Suppressor macrophage (primary cell): ENCODE measurements at places on chromosomes 5 and 9.

DNA sequence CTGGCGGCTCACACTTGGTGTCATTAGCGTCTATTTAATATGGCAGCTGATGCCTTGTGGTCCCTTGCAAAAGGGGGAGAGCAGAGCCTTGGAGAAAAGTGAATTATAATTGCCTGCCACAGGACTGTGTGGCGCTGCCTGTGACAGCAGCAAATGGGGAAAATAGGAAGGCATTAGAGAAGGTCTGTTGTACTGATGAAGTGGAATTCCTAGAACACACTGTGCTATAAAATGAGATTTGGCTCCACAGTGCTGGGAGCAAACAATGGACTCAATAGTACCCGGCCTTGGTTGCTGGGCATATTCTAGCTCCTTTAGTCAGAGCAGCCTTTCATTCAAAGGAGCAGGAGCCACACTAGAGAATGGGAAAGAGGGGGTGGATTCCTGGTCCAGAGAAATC is 21.3 kb downstream of the SEMA6A start:
- no peak for DNase-seq

DNA sequence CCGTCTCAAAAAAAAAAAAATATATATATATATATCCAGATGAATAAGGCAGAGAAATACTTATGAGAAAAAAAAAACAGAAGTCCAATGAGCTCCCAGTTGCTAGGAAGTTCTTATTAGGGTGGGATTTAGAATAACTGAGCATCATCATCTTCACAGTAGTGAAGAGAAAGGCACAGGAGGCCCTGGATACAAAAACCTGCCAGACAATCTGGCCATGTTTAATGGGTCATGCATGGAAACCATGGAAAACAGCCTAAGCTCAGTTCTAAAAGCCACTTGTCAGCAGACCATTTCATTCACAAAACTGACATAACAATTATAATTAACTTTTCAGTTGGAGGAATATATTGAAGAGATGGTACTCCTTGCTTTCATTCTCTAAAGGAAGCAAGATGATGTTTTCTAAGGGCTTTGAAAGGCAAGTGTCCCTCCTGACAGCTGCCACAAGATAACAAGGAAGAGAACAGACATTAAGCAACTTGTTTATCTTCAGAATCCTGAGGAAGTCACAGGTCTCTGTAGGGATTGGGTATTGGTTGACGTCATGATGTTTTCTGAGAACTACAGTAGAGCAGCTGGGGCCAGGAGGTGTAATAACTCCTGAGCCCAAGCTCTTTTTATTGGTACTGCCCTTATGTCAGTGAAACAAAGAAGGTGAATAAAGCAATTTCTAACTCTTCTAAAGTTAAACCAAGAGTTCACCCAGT is 463.1 kb downstream of the DMAC1 start:
- DNase-seq, result no peak

DNA sequence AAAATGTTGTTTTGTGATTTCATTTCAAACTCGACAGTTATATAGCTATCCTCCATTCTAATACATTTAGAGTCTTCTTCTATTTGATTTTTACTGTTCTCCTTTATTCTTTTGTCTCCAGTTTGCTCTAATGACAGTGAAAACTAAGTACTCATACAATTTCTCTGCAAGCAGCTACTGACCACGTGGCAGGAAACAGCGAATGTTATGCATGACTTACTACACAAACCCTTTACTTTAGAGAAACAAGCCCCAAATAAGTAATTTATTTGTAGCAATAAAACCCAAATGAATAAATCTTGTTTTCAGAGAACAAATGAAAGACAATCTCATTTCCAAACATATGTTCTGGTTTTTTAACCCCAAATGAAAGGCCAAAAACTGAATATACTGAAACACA is 41.9 kb downstream of the CDH6 start:
- no peak for DNase-seq

- DNase-seq, result no peak
Observed at GRCh38 chr5:169147534-169147933, 153.4 kb downstream of the SLIT3 start.

DNA sequence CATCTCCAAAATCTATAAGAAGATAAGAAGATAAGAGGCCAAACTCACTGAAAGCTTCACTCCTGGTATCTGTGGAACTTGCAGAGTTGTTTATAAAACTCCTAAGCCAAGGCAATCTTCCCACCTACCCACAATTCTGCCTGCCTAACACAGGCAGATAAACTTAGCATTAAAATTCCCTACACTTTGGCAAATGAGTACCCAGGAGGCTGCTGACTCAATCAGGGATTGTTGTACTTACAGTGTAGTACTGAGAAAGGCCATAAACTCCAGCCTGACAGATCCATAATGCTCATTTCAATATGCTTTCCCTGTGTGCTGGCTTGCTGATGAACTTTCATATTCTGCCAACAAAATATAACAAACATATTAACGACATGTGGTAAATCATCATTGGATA is 725.2 kb downstream of the BRINP1 start:
- no peak for DNase-seq

DNA sequence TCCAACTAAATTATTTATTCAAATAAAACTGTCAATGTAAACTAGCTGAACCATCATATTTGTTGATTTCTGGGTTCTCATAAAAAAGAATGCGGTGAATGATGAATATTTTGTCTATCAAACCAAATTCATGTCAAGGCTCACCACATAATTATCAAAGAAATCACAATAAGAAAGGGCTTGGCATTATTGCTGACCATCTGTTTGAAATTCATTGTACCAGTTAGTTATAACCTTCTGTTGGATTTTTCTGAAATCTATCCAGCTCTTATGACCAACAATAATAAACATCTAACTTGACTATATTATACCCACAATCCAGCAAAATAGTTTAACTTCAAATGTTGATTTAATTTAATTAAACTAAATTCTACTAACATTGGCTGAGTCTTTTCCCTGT is 53.1 kb downstream of the GABRA1 start:
- no peak for DNase-seq

DNA sequence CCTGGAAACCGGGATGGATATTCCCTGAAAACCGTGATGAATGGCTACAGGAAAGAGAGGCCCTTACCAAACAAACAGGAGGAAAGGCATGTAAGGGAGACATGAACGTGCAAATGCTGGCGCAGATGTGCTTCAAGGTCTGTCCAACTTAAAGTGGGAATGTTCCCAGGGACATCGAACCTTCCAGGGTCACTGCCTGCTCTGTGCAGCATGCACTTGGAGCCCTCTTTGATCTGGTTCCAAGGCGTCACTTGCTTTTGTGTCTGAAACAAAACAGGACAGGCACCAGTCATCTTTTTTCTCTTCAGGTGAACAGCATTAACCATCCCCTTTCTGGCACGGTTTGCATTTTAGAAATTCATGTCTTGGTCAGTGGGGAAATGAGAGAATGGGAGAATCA is 479.4 kb downstream of the RASEF start:
- no peak for DNase-seq

DNA sequence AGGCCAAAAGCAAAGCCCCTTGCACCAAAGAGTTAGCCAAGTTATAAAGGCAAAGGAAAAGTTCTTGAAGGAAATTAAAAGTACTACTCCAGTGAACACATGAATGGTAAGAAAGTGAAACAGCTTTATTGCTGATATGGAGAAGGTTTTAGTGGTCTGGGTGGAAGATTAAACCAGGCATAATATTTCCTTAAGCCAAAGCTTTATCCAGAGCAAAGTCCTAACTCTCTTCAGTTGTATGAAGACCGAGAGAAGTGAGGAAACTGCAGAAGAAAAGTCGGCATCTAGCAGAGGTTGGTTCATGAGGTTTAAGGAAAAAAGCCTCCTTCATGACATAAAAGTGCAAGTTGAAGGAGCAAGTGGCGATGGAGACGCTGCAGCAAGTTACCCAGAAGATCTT is 3.1 kb upstream of the NUDT12 start:
- no peak for DNase-seq

GRCh38 chr9:34716711-34717110 is 6.8 kb upstream of the CCL21 start:
- no peak for DNase-seq

DNA sequence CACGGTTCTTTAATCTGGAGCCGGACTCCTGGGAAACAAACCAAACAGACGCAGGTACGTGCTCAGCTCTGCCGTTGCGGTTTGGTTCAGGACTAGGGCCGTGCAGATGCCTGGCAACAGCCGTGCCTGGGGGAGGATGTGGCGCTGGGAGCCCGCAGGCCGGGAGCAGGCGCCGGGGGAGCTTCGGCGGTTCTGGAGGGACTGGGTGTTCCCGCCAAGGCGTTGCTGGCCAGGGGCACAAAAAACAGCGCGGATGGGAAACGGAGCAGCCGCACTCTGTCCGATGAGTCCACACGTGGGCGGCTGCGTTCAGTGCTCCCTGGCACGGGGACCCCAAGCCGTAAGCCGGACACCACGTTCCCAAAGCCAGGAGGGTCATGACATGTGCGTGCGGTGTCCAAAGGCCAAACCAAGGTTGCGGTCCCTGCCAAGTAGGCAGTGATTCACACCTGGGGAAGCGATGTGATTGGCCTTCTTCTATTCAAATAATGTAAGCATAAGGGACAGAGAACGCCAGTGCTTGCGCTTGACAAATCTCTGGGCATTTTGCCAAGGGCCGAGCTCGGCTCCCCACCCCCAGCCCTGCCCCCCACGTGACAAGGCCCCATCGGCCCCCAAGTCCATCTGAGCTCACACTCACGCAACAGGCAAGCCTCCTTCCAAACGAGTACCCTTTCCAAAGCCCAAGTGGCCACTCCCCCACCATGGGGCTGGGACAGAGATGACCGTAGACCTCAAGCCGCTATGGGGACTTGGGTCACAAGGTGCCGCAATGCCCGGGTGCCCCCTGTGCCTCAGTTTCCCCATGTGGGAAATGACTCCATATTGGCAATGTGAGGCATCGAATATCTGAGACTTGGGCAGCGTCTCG is 49.7 kb upstream of the NKD2 start:
- no peak for DNase-seq

DNA sequence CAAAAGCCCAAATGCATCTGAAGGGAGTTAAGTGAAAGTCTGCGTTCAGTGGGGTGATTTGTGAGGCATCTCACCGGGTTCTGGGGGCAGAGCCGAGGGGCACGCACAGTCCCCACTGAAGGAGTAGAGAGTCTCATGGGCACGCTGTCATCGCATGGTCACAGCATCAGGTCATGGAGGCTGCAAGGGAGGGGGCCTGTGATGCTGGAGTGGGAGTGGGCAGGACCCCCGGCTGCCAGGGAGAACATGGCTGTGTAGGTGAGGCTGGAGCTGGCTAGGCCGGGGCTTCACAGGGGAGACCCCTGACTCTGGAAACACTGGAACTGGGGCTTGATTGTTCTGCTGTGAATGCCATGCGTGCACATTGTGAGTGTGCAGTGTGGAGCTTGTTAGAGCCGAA is 360.5 kb downstream of the IRX2 start:
- DNase-seq, result no peak

DNA sequence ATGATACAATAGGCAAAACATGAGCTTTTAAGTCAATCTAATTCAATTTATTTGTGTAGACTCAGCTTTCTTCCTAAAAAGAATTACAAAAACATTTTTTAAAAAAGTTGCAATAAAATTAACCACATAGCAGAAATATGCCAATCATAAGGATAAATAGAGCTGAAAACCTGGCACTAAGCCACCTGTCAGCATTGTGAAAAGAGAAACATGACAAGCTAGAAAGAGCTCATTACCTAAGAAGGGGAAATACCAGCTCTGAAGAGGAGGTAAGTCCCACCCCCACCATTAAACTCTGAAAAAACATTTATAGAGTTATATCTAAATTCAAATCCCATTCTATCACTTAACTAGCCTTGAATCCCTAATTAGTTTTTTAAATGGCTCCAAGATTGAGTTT is 372.9 kb downstream of the OSTF1 start:
- DNase-seq, result no peak

DNA sequence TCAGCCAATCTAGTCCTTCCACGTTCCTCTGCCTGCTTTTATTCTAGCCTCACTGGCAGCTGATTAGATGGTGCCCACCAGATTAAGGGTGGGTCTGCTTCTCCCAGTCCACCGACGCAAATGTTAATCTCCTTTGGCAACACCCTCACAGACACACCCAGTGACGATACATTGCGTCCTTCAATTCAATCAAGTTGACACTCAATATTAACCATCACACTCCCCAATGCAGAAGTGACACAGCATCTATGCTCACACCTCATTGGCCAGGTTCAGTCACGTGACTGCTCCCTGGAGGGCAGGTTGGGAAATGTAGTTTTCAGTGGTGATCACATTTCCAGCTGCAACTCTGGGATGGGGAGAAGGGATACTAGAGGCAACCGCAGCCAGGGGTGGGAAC is 13.0 kb downstream of the SUSD3 start:
- no peak for DNase-seq

- DNase-seq, result no peak
Observed at GRCh38 chr5:99617335-99617734, 688.5 kb upstream of the CHD1 start.

DNA sequence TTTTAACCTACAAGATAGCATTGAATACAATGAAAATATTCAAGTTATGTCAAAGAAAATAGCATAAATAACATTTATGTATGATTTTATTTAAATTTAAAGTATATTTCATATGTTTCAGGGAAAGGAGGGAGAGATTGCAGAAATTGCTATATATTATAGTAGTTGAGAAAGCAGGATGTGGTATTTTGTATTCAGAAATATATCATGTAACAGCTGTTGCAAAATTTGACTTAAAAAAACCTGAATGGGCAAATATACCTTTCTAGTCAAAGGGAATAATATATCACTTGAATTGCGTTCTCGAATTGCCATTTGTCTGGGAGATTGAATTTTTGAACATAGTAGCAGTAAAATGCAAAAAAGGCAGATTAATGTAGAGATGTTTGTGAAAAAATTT is 80.6 kb downstream of the PAM start:
- DNase-seq, result no peak

DNA sequence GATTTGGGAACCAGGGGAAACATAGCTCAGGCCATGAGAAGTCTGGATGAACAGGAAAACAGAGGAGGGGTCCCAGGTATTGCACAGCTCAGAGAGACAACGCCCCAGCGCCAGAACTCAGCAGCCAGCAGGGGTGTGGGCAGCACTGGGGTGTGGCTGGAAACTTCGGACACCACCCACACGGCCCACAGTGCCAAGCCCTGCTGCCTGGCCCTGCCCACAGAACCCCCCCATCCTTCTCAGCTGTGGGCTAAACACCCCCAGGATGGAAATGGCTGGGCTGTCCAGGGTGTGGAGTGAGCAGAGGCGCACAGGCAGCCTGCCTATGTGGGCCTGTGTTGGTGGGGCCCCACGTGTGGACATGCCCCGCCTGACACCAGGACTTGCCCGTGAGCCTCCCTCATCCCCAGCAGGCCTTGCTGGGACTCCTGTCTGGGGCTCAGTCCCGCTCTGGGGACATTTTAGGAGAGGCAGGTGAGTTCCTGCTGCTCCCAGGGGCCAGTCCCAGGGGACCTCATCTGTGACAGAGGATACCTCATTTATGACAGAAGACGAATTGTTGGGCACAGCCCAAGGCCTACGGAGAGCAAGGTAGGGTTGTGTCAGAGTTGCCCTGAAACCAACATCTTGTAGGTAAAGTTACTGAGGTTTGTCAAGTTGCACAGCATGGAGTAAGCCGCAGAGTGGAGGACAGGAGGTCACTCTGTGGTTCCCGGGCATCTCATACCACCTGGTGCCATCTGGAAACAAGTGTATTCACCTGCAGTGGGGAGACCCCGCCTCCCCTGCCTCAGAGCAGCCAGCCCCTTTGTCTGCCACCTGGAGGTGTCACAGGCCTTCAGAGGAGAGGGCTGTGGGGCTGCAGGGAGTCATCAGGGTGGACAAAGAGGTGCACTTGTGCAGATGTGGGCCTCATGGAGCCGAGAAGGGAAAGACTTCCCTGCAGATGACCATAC is 183.2 kb downstream of the AUH start:
- DNase-seq, result no peak

- DNase-seq, result no peak
Observed at GRCh38 chr5:6291961-6292360, 86.4 kb downstream of the MED10 start.

- DNase-seq, result peak; percentile 93
Observed at GRCh38 chr5:139246394-139246793, 47.1 kb upstream of the MATR3 start.
